ENCODE measurements at places on chromosomes 7 and 10. TPM values are rescaled to one million over a fixed set of nuclear protein-coding genes. Genes with fewer than 3 reads are reported as not detected.

OR2A7 gene
- 5.6 TPM for total RNA-seq

PPP1R3A gene
- total RNA-seq, result not detected

ERVW-1 gene
- total RNA-seq, result not detected

KLF6 gene
- total RNA-seq, result 112 TPM

IGFBP3 gene
- total RNA-seq, result 296 TPM

FAM25A gene
- total RNA-seq, result not detected

PLXNA4 gene
- 0.05 TPM for total RNA-seq

DMBT1 gene
- under 0.01 TPM for total RNA-seq

BLNK gene
- total RNA-seq, result 2.8 TPM

RSU1 gene
- 83.4 TPM for total RNA-seq

Measured in renal cortical epithelial cell (primary cell).